ENCODE measurements at places on chromosomes 4 and X. TPM values are rescaled to one million over a fixed set of nuclear protein-coding genes. Genes with fewer than 3 reads are reported as not detected.

The TBC1D9 gene
- total RNA-seq: 34.6 TPM

The TRPC3 gene
- not detected for total RNA-seq

The PPP1R3F gene
- total RNA-seq: 6.5 TPM

The NDNF gene
- 0.08 TPM for total RNA-seq

DNA sequence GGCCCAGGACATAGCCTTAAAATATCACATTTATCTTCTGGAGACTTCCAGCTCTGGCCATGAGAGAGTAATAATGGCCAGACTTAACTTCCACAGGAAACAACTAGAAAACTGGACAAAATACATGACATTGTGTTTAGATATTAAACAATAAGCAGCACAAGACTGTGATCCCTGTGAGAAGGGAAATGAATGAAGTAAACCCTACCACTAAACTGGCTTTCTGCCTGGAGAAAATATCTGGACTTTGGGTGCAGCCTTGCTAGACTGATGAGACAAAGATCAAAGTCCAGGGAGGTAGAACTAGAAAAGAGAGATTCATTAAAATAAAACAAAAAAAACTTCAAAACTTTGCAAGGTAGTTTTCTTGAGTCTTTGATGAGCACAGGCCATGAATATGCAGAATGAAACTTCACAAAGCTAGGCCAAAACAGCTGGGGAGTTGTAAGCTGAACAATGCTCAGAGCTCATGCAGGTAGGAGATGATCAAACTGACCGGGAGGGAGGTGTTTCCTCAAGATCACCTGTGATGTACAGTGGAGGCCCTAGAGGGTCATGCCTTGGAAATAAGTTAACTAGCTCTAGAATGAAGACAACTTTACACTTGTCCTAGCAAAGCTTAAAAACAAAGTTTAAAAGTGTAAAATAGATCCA lies 147.0 kb upstream of the SH3RF1 start:
- no peak for DNase-seq

DNA sequence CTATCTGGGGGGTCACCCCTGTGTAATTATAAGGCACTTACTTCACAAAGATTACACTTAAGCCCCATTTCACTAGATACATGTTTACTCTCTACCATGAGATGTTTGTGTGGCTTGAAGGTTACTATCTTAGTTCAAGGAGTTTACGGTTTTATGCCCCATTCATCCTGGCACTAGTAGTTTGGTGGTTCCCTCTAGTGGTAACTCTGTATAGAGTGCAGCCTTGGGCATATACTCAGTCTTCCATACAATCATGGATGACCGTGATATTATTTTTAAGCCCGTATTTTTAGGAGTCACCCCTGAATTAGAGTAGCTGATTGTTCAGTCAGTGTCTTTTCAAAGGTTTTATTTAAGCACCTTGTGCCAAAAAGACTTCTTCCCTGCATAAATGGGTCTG lies 109.9 kb upstream of the FAM47C start:
- peak; percentile 2 for DNase-seq

GRCh38 chrX:23327104-23327503 lies 7.5 kb upstream of the PTCHD1 start:
- no peak for DNase-seq

GRCh38 chr4:101418466-101418865 lies 71.1 kb upstream of the PPP3CA start:
- no peak for DNase-seq

- no peak for DNase-seq
Measured at GRCh38 chr4:170007113-170007512, 19.1 kb downstream of the MFAP3L start.

- no peak for DNase-seq
Measured at GRCh38 chr4:57443787-57444186, 333.6 kb upstream of the IGFBP7 start.

DNA sequence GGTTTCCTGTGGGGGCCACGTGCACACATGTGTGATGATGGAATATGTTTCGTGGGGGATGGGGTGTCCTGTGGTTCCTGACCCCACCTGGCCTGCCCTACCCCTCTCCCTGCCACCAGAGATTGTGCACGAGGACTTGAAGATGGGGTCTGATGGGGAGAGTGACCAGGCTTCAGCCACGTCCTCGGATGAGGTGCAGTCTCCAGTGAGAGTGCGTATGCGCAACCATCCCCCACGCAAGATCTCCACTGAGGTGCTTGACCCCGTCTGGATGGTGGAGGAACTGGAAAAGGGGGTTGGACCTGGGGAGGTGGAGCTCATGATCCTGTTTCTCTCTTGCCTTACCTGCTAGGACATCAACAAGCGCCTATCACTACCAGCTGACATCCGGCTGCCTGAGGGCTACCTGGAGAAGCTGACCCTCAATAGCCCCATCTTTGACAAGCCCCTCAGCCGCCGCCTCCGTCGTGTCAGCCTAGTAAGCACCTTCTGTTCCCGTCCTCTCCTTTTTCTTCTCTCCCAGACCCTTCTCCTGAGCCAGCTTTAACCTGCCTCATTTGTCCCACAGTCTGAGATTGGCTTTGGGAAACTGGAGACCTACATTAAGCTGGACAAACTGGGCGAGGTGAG lies 5.9 kb downstream of the CDK16 start:
- DNase-seq: no peak

GRCh38 chr4:87975466-87975865 lies at the start of gene SPP1:
Gene SPP1, plus strand, starts transcription at chr4:87975714. Its CDS starts 1,182 bp downstream, at chr4:87976896.
- peak; percentile 91 for DNase-seq

- no peak for DNase-seq
Measured at GRCh38 chr4:168797738-168798375, 212.2 kb downstream of the CBR4 start.

DNA sequence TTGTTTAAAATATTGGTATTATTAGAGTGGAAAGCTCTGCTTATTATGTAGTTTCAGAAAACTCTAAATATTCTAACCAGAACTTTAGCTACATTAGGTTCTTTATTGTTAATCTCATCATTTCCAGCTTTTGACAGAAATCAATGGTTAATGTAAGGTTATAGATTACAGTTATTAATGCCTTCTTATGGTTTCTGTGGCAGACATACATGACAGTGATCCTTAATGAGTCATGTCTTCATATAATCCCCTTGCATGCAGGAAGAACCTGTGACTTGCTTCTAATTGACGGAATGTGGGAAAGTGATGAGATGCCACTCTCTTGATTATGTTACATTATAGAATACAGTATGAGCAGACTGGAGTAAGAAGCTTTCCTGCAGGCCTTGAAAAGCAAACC lies 23.5 kb downstream of the KLHL8 start:
- DNase-seq: no peak

GRCh38 chr4:52687696-52688095 lies 28.6 kb upstream of the USP46 start:
- no peak for DNase-seq

- no peak for DNase-seq
Measured at GRCh38 chrX:103538728-103539127, 19.4 kb upstream of the RAB40A start.

DNA sequence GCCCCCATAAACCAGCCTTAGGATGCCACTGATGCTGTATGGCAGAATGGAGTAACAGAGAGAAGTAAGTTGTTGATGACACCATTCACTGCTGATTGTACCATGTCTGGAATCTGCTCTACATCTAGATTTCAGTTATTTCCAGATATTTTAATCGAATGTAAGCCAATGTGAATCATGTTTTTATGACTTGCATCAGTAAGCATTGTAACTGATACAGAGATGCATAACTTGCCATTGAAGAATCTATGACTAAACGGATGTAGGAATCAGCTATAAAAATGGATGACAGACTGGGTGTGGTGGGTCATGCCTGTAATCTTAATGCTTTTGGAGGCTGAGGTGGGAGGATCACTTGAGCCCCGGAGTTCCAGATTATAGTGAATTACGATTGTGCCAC lies 161.0 kb upstream of the GATB start:
- no peak for DNase-seq

DNA sequence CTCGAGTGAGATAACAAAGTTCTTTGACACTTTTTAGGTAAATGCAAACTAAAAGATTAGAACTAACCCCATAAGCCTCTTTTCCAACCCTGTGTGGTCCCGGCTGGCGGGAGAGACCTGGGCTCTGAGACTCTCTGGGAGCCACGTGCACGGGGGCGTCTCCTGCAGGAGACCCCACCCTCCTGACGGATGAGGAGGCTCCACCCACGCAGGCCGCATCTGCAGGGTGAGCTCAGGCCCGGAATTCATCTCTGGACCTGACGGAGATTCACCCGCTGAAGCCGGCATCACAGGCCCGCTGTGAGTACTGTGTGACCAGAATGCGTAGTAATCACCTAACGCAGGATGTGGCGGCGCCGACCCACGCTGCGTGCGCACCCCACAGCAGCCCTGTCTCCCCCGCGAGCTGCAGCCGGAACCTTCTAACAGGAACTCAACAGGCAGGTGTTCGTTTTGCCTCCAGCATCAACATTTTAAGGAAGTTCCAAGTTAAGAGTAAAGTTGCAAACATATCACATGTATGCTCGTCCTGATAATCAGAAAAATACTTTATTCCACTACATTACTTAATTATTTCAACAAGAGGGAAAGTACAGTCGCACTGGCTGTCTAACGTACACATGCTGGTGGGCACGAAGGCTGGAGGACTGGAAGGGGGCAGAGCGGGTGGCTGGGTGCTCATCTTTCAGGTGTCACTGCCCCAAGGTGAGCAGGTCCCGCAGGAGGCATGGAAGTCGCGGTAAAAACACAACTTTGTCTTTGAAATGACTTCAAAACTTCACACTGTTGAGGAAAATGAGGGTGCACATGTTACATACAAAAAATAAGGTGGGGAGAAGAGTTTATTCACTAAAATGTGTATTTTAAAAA lies 44.5 kb downstream of the FGFRL1 start:
- DNase-seq: no peak

GRCh38 chr4:146317783-146318182 lies 103.4 kb downstream of the REELD1 start:
- DNase-seq: no peak

- DNase-seq: peak; percentile 49
Measured at GRCh38 chr4:170741856-170742255, 652.1 kb upstream of the AADAT start.
